Activated CD8-positive, alpha-beta memory T cell treated with anti-CD3 and anti-CD28 coated beads, Interleukin-2, amount 10 ng/mL, durations not matched to agents 7 days and 5 days (primary cell): ENCODE measurements at places on chromosomes 3 and 15. TPM values are rescaled to one million over a fixed set of nuclear protein-coding genes. Genes with fewer than 3 reads are reported as not detected.

The GXYLT2 gene
- not detected for total RNA-seq

The HYAL1 gene
- 0.15 TPM for total RNA-seq

The CERS3 gene
- not detected for total RNA-seq

The LRTM1 gene
- not detected for total RNA-seq

The CACNA1D gene
- 0.41 TPM for total RNA-seq

The TGM5 gene
- total RNA-seq = 0.91 TPM

The ACAN gene
- total RNA-seq = not detected

The GADL1 gene
- not detected for total RNA-seq

The SLC12A8 gene
- total RNA-seq = 4.3 TPM

The CHRFAM7A gene
- total RNA-seq = 2.1 TPM

The TCF12 gene
- 89.0 TPM for total RNA-seq

The ADAMTS7 gene
- 0.28 TPM for total RNA-seq

The IL20RB gene
- 1.7 TPM for total RNA-seq

The GPR149 gene
- total RNA-seq = not detected

The CDCP1 gene
- total RNA-seq = 7.0 TPM

The DZIP3 gene
- total RNA-seq = 25.0 TPM

The HRG gene
- total RNA-seq = not detected

The DCBLD2 gene
- total RNA-seq = 0.50 TPM

The IL16 gene
- total RNA-seq = 144 TPM

The DET1 gene
- 1.8 TPM for total RNA-seq

The ALDH1L1 gene
- not detected for total RNA-seq

The CAPN3 gene
- 4.6 TPM for total RNA-seq

The RPP25 gene
- 7.5 TPM for total RNA-seq

The PIGBOS1 gene
- total RNA-seq = 14.3 TPM

The LTK gene
- total RNA-seq = 0.30 TPM

The GOLGA8T gene
- 0.47 TPM for total RNA-seq

The SNX22 gene
- 0.21 TPM for total RNA-seq

The TEX9 gene
- 1.8 TPM for total RNA-seq

The GOLGA6B gene
- total RNA-seq = not detected

The SMCO1 gene
- not detected for total RNA-seq

The BFSP2 gene
- 2.1 TPM for total RNA-seq

The ARHGEF26 gene
- total RNA-seq = 0.09 TPM

The TIGIT gene
- 129 TPM for total RNA-seq
